GM12865 (cell line): ENCODE measurements at places on chromosomes 2 and 18.

DNA sequence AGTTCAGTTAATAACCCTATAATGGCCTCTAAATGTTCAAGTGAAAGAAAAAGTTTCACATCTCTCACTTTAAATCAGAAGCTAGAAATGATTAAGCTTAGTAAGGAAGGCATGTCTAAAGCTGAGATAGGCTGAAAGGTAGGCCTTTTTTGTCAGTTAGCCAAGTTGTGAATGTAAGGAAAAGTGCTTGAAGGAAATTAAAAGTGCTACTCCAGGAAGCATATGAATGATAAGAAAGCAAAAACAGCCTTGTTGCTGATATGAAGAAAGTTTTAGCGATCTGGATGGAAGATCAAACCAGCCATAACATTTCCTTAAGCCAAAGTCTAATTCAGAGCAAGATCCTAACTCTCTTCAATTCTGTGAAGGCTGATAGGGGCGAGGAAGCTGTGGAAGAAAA, 10.1 kb downstream of the PLCL1 start:
- no peak for DNase-seq

GRCh38 chr2:237270520-237270919, 143.4 kb downstream of the COL6A3 start:
- DNase-seq, result no peak

- DNase-seq, result no peak
Measured at GRCh38 chr2:23302591-23302990, 82.4 kb upstream of the KLHL29 start.

GRCh38 chr2:159725713-159726112, 13.4 kb downstream of the MARCHF7 start:
- DNase-seq, result no peak

DNA sequence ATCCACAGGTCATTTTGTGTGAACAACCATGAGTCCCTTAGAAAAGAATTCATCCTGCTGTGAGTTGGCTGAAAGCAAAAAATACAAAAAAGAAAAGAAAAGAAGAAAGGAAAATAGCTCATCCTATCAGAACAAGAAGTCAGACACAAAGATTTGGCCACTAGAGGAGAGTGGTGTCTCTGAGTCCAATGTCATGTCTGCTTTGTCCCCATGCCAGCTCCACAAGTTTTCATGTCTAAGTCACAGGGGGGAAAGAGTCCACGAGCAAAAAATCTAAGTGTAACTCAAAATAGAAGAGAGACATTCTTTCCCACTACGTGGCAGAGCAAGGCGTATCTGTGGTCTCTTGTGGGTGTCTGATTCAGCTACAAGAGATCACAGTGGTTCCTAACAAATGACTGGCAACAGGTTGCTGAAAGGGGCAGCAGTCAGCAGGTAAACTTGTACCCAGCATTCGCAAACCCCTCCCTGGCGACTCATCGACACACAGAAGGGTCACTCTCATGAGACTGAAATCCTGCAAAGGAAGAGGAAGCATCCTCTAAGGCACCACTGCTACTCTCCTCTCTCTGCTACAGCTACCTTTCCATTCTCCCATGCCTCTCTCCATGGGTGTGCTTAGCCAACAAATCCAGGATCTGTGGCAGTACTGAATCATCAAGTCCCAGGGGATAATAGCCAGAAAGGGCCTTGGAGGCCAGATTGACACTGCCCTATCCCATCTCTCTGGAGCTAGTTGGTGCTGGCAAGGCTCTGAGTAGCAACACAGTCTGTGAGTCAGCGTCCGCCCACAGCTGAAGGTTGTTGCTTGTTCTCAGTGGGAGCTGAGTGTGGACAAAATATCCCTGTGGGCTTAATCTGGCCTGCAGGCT, 123.0 kb upstream of the SLC39A10 start:
- DNase-seq, result peak; percentile 60

DNA sequence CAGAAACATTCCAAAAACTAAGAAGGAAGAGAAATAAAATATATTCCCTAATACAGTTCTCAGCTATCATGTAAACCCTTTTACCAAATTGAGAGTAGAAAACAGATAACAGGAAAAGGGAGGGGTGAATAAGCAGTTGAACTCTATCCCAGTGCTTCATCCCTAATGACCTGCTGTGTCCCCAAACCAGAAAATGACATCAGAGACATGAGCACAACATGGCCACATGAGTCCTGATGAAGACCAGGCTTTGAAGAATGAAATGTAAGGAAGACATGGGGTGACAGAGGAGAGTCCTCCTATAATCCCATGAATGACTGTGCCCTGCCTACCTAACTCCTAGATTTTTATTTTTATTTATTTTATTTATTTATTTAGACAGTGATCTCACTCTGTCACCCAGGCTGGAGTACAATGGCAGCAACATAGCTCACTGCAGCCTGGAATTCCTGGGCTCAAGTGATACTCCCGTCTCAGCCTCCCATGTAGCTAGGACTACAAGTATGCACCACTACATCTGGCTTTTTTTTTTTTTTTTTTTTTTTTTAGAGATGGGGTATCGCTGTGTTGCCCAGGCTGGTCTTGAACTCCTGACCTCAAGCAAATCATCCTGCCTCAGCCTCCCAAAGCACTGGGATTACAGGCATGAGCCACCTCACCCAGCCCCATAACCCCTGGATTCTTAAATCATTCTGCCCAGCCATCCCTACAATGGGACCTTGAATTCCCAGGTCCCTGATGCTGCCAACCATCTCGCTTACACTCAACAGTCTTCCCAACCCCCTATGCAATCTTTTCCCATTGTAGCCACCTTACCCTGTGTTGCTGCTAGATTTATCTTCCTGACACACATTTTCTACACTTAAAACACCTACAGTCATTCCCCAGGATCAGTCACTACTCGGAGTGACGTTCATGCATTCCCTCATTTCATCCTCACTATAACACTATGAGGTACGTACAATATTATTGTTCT, 64.5 kb downstream of the ANKRD44 start:
- DNase-seq, result no peak
